Amniotic stem cell (primary cell): ENCODE measurements at places on chromosomes 2 and 18.

GRCh38 chr2:9809064-9809356 is 34.3 kb upstream of the TAF1B start:
- DNase-seq, result no peak

- no peak for DNase-seq
These were observed 4.9 kb upstream of the TTC21B start for GRCh38 chr2:165958313-165958960.

GRCh38 chr18:42611134-42611533 is 504.4 kb downstream of the RIT2 start:
- DNase-seq, result no peak

- no peak for DNase-seq
These were observed 557 bp upstream of the E2F6 start for GRCh38 chr2:11466307-11467128.

GRCh38 chr18:57077786-57078552 is 68.9 kb upstream of the BOD1L2 start:
- no peak for DNase-seq

GRCh38 chr2:45329045-45329677 is 281.9 kb downstream of the SRBD1 start:
- DNase-seq, result no peak

DNA sequence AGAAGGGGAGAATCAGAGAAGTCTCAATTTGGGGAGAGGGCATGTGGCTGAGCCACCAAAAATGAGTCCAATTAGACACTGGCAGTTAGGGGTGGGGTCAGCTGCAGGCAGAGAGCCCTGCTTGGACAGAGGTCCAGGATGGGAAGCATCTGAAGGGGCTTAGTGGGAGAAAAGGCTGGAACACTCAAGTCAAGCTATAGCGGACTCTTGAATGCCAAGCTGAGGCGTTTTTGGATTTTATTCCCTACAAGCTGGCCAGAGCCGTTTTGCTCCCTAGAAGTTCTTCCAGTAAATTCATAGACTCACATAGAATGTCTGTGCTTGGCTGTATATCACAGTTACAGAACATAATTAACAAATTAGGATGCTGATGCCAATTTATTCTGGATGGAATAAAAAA is 172.8 kb downstream of the ACOXL start:
- no peak for DNase-seq

- DNase-seq, result no peak
These were observed 94.6 kb upstream of the PPP1CB start for GRCh38 chr2:28656937-28657615.
